ENCODE measurements at places on chromosomes 5 and 9. TPM values are rescaled to one million over a fixed set of nuclear protein-coding genes. Genes with fewer than 3 reads are reported as not detected.

The CCNJL gene
- 5.9 TPM for polyA plus RNA-seq

The PCDHB5 gene
- polyA plus RNA-seq, result 2.7 TPM

The RALGPS1 gene
- 8.2 TPM for polyA plus RNA-seq

The SIT1 gene
- polyA plus RNA-seq, result 0.27 TPM

DNA sequence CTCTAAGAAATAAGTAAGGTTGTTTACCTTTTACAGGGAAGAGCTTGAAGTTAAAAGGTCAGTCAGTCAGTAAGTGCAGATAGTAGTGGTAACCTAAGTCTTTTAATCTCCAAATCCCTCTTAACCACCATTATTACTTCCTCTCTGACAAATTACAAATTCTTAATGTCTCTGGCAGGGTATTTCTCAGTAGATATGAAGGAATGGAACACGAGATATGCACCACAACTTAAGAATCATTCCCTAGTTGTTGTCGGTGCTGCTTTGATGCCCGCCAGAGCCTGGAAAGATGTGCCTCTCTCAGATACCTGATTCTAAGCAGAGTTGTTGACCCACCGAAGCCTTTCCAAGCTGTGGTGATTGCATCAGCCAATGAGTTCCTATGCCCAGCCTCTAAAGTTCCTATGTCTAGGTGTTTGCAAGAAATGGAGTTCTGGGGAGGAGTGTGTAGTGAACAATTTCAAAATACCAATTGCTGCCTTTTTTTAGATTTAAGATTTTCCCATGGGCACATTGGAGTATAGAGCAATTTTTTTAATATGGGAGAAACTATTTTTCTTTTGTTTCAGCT is 78.5 kb downstream of the CD180 start:
- no peak for DNase-seq

The CD274 gene
- polyA plus RNA-seq, result 0.45 TPM

The OGN gene
- polyA plus RNA-seq, result 664 TPM

GRCh38 chr9:33649463-33649862 is 125.4 kb downstream of the ANKRD18B start:
- no peak for DNase-seq
